Stimulated activated CD8-positive, alpha-beta memory T cell treated with anti-CD3 and anti-CD28 coated beads, Interleukin-2, amount 100 ng/mL, for 1 hour (primary cell): ENCODE measurements at places on chromosomes 5 and 9.

GRCh38 chr5:168317521-168318147, 26.2 kb downstream of the WWC1 start:
- no peak for DNase-seq

DNA sequence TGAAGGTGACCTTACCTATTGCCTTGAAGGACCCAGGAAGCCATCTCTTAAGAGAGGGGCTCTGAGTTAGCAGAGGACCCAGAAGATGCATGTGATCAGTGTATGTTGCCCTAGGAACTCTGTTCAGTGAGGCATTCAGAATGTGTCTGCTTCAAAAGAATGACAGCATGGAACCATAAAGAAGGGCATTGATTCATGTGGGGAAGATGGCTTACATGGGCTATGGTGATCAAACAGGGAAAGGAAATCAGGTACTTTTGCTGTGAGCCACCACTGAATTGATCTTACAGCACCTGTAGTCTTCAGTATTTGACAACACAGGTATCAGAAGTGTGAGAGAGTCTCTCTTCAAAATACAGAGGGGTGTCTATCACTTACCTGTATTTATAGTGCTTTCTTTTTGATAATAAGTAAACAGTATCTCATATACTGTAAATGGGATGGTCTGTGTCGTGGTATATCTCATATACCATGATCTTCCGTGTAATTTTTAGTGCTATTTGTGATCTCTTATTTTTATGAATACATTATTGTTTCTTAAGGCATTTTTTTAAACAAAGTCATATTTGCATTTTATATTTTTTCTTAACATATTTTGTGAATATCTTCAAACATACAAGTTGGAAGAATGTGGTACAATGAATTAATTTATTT, 57.0 kb downstream of the FOCAD start:
- DNase-seq, result no peak

DNA sequence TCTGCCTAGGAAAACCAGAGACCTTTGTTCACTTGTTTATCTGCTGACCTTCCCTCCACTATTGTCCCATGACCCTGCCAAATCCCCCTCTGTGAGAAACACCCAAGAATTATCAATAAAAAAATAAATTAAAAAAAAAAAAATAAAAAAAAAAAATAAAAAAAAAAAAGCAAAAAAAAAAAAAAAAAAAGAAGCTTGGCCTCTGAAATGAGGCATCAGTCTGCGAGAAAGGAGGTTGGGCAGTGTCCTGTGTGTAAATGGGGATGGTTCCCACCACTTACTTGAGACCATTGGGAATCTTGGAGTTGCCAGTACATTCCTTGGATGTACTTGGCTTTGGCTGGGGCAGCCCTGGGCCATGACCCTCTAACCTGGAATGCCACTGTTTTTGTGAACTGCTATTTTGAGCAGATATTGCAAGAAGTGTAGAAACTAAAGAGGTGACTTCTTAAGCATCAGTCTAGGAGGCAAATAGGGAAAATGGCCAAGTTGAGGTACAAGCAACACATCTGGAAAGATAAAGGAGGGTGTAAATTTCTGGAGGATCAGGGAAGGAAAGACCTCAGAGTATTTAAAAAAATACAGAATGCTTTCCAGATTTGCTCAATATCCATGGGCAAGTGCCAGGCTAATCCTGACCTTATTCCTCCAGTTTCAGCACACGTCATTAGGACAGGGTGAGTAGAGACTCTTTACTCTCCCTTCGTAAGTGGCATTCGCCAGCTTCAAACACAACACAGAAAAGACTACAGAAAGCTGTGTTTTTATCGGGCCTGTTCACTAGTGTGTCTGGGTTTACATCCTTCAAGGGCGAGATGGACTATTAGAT, 58.1 kb downstream of the HSPA4 start:
- no peak for DNase-seq

DNA sequence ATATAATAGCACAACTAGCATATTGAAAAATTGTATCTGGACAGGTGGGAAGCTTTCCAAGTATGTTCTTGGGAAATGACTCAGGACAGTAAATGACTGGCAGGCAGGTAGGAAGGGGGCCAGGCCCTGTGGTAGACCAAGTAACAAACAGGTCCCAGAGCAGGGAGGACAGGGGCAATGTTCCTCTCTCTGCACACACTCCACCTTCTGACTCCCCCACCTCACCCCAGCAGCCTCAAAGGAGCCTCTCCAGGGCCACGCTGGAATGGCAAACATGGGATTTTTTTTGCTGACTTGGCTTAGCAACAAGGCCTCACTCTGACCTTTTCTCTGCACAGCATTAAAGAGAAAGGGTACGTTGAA, 31.1 kb upstream of the IQGAP2 start:
- no peak for DNase-seq

DNA sequence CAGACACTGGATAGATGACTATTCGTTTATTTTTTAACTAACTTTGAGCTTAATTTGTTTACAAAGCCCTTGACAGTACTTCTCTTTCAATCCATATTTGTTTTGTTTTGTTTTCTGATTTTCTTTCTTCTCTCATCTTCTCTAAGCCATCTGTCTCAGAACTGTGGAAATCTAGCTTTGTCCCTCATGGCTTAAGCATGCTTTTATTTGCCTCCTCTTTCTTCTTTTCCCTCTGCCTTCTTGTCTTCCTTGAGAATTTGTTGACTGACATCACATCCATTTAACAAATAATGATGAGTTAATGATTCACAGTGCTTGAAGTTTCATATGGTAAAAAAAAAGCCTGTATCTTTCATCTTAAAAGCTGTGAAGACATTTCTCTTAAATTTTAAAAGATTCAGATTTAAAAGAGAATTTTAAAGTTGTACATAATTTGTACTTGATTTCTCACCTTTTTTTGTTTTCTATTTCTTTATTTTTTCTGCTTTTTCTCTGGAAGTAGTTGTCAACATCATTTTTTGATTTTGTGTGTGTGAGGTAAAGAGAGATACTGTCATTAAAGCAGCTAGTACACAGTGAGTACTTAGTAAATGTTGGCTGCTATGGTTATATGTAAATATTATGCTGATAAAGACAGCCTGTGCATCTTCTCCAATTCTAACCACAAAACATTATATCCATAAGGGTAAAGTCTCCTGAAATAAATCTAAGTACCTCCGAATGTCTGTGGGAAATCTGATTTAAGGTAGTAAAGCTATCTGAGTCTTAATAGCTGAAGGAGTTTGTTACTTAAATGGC, 13.9 kb upstream of the SGCD start:
- DNase-seq, result no peak

DNA sequence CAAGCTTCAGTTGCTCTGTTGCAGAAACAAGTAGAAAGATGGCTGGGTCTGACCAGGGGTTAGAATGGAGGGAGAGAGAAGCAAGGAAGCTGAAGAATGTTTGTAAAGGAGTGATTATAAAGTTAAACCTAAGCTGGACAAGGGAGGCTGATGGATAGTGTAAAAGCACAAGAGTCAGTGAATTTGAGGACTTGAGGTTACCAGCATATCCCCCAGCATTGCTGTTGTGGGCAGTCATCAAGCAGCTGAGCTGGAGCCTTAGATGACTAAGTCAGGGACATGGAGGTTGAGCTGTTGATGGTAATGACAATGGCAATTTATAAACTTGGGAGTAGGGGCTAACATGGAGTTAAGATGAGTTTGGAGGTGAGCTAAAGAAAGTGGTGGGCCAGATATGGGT, 131.5 kb downstream of the ERCC6L2 start:
- DNase-seq, result no peak

GRCh38 chr5:19782566-19782965, 205.4 kb downstream of the CDH18 start:
- DNase-seq, result no peak

GRCh38 chr5:68494771-68495170, 279.2 kb downstream of the PIK3R1 start:
- DNase-seq, result no peak

DNA sequence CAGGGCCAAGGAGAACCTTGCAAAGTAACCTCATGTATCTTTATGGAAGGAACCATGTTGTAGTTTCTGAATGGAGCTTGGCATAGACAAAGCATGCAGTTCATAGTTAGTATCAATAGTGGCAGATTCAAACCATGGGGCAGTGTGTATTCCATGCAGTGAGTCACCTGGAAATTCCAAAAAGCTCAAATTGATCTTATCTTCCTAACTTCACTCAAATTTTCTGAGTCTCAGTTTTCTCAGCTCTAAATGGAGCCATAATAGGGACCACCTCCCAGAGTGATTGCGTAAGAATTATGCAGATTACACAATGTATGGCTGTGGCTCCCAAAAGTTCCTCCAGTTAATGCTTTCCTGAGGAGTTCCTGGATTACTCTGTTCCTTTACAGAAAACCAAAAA, 549.9 kb upstream of the KLF4 start:
- no peak for DNase-seq

GRCh38 chr9:137441289-137441934, at the start of gene ENTPD8:
ENTPD8 (minus strand) TSS chr9:137441357; CDS start chr9:137438285, 3,072 bp downstream.
- no peak for DNase-seq
